Right ventricle myocardium superior (tissue), 1 donor: ENCODE measurements at places on chromosomes 4 and X. TPM values are rescaled to one million over a fixed set of nuclear protein-coding genes. Genes with fewer than 3 reads are reported as not detected.

The GRXCR1 gene
- total RNA-seq = not detected

GRCh38 chr4:108601106-108601505 lies 19.3 kb upstream of the RPL34 start:
- no peak for DNase-seq

GRCh38 chr4:120403296-120403695 lies 336.6 kb upstream of the MAD2L1 start:
- no peak for DNase-seq

GRCh38 chr4:93731456-93731855 lies 97.1 kb upstream of the ATOH1 start:
- DNase-seq = no peak
